ENCODE measurements at places on chromosomes 6 and 20. TPM values are rescaled to one million over a fixed set of nuclear protein-coding genes. Genes with fewer than 3 reads are reported as not detected.
A peak's percentile ranks its signal among the peaks of the same experiment; 100 is the strongest.

Gene DSP
- total RNA-seq = 0.85 TPM

Gene CNKSR3
- 4.6 TPM for total RNA-seq

Gene LY6G5C
- 1.3 TPM for total RNA-seq

- no peak for DNase-seq
Observed at GRCh38 chr20:43842126-43843020, 72.3 kb upstream of the TOX2 start.

DNA sequence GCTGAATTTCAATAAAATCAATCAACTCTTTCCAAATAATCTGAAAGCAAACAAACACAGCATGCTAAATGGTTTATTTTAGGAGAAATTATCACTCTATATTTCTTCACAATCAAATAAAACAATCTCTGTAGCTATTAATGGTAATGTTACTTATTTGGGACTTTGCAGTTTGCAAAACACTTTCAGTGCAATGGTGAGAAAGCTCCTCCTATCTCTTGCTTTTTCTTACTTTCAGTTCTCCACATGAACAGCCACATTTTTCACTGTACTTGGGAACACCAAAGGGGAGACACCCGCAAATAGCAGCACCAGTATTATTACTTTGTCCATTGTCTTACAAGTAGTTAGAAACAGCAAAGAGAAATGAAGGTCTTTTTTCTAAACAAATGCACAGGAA is 92.4 kb downstream of the DST start:
- no peak for DNase-seq

DNA sequence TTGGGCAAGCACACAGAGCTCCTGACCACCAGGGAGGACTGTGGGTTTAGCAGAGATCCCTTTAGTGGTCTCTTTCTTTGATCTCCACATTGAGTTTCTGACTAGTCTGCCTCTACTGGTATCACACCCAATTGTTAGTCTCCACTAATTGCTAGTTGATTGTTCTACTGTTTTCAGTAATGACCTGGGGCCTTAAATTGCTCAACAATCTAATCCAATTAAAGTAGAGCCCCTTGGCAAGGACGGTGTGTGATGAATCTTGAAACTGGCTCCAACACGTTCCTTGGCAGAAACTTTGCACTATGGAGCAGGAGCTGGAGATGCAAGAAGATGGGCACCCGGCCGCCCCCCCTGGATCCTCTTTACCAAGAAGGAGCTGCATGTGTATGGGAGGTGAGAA is 12.3 kb downstream of the FAM50B start:
- no peak for DNase-seq

- no peak for DNase-seq
Observed at GRCh38 chr6:157724138-157724820, 98.8 kb upstream of the SNX9 start.

- no peak for DNase-seq
Observed at GRCh38 chr6:9020001-9020400, 584.7 kb upstream of the SLC35B3 start.

DNA sequence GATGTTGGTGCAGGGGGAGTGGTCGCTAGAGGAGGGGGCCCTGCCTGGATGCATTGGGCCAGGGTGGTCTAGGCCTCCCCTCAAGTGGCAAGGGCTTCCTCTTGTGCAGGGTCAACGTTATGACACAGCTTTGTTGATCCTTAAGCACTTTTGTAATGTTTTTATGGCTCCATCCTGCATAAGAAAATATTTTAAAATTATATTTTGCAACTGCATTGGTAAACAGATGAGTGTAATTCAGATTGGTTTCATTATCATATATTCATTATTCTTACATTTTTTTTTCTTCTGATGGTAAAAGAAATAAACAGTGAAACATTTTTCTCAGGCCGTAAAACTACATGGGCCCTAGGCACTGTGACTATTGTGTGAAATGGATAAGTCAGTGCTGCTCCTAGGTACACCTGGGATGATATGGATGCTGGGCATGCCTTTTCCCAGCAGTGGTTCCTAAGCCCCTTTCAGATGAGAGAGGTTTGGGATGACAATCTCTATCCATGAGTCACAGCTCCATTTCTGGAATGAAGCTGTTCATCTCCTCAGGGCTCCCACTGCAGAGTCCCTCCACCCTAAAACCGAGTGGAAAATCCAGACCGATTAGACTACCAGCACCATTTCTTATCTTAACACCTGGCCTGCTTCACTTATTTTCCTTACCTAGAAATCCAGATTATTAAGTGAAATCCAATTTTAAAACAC is 5.8 kb upstream of the SIM1 start:
- no peak for DNase-seq

DNA sequence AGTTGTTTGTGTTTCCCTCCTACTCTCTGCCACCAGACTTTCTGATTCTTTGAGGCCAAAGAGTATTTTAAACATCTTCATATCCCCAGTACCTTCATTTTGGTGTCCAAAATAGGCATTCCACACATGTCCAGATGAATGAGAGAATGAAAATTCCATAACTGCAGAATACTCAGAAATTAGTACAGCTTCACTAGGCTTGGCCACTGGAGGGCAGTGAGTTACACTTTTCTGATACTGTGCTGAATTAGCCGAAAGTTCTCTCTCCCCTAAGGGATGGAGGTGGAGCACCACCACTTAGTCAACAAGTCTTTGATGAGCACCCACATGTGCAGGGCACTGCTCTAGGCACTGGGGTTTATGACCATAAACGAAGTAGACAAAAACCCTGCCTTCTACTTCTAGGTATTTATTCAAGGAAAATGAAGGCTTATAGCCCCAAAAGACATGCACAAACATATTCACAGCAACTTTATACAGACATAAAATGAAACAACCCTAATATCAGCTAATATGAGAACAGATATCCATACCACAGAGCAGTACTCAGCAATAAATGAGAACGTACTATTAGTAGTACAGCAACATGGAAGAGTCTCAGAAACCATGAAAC is 46.1 kb upstream of the TMEM217 start:
- no peak for DNase-seq

GRCh38 chr6:45597424-45597823 is 219.7 kb upstream of the SUPT3H start:
- no peak for DNase-seq

- DNase-seq = no peak
Observed at GRCh38 chr20:62018437-62019143, 47.1 kb downstream of the TAF4 start.

DNA sequence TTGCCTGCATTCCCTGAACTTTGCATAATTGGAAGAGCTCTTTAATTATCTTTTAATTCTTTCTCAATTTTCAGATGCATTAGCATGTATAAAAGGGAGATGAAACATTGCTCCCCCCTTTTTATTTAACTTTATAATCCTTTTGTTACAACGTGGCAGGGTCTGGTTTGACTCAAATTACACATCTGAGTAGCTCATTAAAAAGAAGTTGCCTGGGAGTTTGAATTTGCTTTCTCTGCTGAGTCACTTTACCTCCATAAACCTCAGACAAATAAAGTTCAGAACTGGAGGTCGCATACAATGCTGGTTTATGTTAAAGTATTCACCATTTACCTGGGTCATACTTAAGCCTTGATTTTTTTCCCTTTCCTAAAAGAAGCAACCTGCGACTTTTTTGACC is 495.2 kb downstream of the PREX1 start:
- DNase-seq = no peak

DNA sequence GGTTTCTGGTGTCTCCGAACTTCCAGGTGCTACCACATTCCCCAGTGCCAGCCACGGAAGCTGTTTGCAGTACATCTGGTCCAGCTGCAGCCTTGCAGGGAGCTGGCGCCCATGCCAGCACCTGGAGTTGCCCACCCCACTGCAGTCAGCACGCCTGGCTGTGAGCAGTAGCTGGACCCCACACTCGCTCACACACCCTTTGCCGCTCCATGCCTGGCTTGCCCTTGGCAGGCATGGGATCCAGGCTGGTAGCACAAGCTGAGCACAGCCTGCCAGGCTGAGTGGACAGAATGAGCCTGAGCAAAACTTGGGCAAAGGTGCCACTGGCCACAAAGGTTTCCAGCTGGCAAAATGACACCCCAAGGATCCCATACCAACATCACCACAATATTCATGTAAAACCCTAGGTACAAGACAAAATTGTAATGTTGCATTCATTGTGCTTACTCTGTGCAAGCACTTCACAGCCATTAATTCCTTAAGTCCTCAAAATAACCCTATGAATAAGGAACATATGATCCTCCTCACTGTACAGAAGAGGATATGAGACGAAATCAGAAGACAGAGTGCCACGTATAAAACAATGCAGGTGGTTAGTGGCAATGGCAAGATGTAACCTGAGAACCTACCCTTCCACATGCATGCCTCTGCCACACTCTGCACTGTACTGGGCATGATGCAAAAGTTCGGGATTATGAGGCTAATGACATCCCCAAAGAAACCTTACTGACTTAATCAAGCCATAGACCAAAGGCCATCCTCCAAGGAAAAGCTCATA is 18.3 kb downstream of the KIF16B start:
- peak; percentile 53 for DNase-seq

GRCh38 chr6:98871057-98871456 is 36.7 kb downstream of the POU3F2 start:
- no peak for DNase-seq

- no peak for DNase-seq
Observed at GRCh38 chr20:10432079-10432478, 1.9 kb downstream of the MKKS start.

- no peak for DNase-seq
Observed at GRCh38 chr6:74574794-74575193, 631.1 kb downstream of the COL12A1 start.
